Daoy (cell line): ENCODE measurements at places on chromosomes 3 and 15. TPM values are rescaled to one million over a fixed set of nuclear protein-coding genes. Genes with fewer than 3 reads are reported as not detected.
A peak's percentile ranks its signal among the peaks of the same experiment; 100 is the strongest.

- peak; percentile 4 for DNase-seq
Observed at GRCh38 chr3:20080956-20081554, 40.8 kb downstream of the KAT2B start.

DNA sequence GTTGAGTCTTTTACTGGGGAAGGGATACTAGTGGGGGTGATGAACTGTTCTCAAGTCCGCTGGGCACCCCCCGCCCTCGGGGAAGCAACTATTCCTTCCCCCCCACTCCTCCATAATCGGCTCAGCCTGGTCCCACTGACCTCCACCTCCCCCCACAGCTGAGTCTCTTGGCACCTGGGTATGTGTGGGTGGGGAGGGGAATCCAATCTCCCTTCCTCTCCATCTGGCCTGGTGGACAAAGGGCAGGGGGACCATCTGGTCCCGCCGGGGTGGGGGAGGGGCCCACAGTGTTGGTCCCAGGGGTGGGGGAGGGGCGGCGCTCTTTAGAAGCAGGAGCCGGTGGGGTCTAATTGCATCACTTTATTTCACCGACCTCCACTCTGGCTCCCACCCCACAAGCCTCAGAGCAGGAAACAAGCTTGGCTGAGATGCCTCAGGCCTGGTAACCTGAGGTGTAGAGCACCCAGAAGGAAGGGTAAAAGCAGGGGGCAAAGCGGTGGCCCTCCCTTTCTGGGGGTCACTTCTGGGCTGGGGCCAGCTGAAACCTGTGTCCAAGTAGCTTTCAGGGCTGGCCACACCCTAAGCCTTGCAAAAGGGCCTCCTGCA lies 1.0 kb upstream of the PCBP4 start:
- DNase-seq, result no peak

- no peak for DNase-seq
Observed at GRCh38 chr3:39202094-39202493, 9.7 kb upstream of the XIRP1 start.

GRCh38 chr15:92934716-92935115 lies 34.6 kb downstream of the CHD2 start:
- DNase-seq, result no peak

DNA sequence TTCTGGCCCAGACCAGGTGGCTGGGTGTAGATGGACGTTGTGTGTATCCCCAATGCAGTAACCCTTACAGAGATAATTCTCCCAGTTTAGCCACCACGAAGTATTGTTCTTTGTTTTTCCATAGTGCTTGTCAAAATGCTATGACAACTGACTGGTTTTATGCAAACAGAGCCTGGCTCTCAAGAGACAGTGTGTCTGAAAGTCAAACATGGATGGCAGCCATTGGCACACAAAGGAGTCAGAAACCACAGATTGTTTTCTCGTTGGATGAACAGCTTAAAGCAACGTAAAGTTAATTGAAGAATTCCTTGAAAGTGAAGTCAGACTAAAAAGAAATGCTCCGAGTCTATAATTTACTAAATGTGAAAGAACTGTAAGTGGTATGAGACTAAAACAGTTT lies 91.2 kb downstream of the FILIP1L start:
- DNase-seq, result peak; percentile 76

- DNase-seq, result peak; percentile 11
Observed at GRCh38 chr15:32909431-32909830, 191.6 kb downstream of the GREM1 start.

Gene FBXW12
- not detected in 2 replicates for total RNA-seq

Gene LRRIQ4
- not detected in 2 replicates for total RNA-seq

Gene ACOX2
- 0.11 and 4.2 TPM in 2 replicates for total RNA-seq

Gene LYZL4
- total RNA-seq, result 0.23 TPM in 1 of 2 replicates, not detected in the other

Gene HHATL
- total RNA-seq, result not detected in 2 replicates
